ENCODE measurements at places on chromosomes 16 and 17. TPM values are rescaled to one million over a fixed set of nuclear protein-coding genes. Genes with fewer than 3 reads are reported as not detected.

DNA sequence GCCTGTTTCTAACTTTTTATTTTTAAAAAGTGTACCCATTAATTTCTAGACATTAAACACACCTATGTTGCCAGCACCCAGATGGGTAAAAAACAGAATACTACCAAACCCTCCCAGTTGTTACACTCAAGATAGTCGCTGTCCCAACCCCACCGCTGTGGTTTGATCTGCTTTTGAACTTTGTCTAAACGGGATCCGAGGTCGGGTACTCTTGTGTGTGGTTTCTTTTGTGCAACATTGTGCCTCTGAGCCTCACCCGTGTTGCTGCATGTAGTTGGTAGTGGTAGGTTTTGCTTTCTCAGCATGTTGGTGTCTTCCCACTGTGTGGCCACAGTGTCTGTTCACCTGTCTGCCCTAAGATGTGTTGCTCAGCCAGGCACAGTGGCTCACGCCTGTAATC lies 4.3 kb downstream of the KLHL36 start:
- H3K27me3 ChIP-seq, result no peaks in the 10 kb centered on the region
- no peak for DNase-seq
- peaks cover 13% of the 10 kb centered on the region for H3K4me1 ChIP-seq
- H3K27ac ChIP-seq, result no peak overlapping the region

- no peak overlapping the region for H3K27ac ChIP-seq
- H3K4me1 ChIP-seq, result no peaks in the 10 kb centered on the region
- no peak overlapping the region for H3K4me3 ChIP-seq
- no peaks in the 10 kb centered on the region for H3K27me3 ChIP-seq
- H3K36me3 ChIP-seq, result no peaks in the 10 kb centered on the region
Measured at GRCh38 chr16:9402293-9402860, 310.9 kb downstream of the HAPSTR1 start.

- H3K4me1 ChIP-seq, result peaks cover 59% of the 10 kb centered on the region
- no peak overlapping the region for H3K4me3 ChIP-seq
- H3K36me3 ChIP-seq, result peaks cover 16% of the 10 kb centered on the region
- H3K27ac ChIP-seq, result peak overlapping the region; percentile 21
- peak; percentile 80 for DNase-seq
- no peaks in the 10 kb centered on the region for H3K27me3 ChIP-seq
Measured at GRCh38 chr17:77437017-77437416, 296.2 kb downstream of the SEC14L1 start.

DNA sequence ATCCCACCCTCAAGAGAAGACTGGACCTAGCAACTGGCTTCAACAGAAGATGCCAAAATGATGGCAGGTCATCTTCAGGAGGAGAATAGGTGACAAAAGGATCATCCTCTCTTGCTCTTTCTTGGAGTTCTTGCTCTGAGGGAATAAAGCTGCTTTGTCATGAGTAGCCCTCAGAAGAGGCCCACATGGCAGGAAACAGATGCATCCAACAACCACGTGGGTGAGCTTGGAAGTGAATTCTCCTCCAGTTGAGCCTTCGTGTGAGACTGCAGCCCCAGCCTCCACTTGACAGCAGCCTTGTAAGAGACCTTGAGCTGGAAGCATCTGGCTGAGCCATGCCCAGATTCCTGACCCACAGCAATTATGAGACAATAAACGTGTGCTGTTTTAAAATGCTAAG lies 87.5 kb downstream of the DYNLRB2 start:
- H3K4me1 ChIP-seq, result no peaks in the 10 kb centered on the region
- no peaks in the 10 kb centered on the region for H3K36me3 ChIP-seq
- DNase-seq, result no peak
- H3K4me3 ChIP-seq, result no peak overlapping the region

GRCh38 chr16:89604764-89605163 lies 8.7 kb upstream of the DPEP1 start:
- H3K27ac ChIP-seq, result no peak overlapping the region
- DNase-seq, result no peak
- no peaks in the 10 kb centered on the region for H3K36me3 ChIP-seq
- peaks cover 4% of the 10 kb centered on the region for H3K27me3 ChIP-seq
- peaks cover 12% of the 10 kb centered on the region for H3K4me1 ChIP-seq

DNA sequence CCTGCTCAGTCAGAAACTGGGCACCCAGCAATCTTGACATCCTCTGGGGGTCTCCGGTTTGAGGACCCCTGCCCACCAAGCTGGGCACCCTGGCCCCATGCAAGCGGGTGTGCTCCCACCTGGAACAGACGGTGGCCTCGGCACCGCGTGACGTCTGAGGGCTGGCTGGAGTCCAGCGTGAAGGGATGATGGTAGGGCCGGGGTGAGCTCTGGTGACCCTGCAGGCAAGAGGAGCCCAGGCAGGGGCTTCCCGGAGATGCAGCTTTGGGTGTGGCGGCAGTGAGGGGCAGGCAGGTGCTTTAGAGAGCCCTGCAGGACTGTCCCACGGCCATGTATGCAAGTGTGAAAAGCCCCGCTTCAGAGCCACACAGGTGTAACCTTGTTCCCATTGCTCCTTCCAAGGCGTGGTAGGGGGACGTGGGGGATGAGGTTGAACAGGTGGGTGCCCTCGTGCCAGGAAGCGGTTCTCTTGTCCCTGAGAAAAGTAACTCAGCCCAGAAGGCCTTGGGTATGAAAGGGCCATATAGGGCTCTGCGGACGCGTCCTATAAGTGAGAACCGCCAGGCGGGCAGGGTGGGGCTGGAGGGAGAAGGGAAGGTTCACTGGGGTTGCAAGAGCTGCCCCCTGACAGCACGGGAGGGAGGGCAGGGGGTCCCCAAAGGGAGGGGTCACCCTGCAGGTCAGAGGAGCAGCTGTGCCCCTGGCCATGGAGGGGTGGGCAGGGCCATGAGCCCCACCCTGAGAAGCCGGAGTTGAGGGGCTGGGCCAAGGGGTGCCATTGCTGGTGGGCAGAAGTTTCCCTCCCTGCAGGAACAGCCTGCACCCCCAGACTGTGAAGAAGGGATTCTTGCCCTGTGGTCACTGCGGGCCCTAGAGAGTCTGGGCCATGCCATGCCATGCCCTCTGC lies 9.2 kb downstream of the RGS11 start:
- H3K27me3 ChIP-seq, result no peaks in the 10 kb centered on the region
- H3K4me3 ChIP-seq, result no peak overlapping the region

DNA sequence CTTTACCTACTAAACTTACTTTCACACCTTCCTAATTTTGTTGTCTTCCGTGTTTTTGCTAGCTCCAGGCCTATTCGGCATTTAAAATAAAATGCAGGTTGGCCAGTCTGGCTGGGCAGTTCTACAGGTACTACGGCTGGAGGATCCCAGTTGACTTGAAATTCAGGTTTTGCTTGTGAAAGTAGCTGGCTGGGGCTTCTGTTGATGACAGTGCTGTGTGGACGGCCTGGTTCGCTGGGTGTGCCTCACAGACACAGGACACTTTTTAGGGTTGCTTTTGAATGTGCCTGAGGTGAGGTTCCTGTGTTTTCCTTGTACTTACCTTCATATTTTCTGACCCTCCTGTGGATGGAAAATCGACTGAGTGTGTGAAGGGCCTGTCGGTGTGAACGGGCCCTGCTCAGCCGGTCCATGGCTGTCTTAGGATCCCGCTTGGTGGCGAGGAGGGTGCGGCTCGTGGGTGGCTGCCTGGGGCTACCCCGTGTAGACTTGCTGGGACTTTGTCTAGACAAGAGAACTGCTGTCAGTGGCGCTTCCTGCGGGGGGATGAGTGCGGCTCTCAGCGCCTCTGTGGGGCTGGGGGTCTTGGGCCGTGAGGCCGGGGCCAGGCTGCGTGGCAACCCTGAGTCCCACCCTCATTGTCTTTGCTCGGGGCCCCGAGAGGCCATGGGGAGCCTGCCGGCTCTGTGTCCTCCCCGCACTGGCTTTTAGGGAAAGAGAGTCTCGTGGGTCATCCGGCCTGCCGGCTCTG lies 18.7 kb upstream of the ZNF750 start:
- no peak overlapping the region for H3K27ac ChIP-seq
- no peak overlapping the region for H3K4me3 ChIP-seq

DNA sequence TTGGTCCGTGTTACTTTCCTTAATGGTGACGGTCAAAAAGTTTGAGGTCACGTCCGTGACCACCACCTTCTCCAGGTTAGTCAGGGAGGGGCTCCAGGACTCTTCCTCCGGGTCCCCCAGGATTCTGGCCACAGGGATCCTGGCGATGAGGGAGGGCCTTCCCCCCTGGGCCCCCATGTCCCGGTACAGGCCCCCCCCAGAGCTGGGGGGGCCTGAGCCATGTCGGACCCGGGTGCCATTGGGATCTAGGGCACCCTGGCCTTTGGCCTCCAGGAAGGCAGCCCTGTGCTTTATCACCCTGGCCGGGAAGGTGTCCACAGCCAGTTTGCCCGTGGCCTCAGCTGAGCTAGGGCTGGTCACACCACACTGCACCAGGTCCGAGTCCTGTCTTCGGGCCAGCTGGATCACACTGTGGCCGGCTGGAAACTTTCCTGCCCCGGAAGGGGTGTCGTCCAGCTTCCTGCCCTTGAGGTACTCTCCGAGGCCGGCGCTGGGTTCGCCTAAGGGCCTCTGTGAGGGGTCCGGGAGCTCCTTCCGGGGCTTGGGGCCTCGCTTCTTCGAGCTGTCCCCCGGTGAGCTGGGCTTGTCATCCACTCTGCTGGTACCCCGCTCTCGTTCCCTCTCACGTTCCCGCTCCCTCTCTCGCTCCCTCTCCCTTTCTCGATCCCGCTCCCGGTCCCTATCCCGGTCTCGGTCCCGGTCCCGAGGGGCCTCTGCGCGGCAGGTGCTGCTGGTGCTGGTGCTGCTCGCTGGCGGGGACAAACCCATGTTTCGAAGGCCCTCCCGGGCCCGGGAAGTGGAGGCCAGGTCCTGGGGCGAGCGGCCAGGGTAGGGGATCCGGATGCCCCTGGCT lies 2.0 kb downstream of the CBX8 start:
- H3K4me1 ChIP-seq, result peaks cover 17% of the 10 kb centered on the region
- H3K27me3 ChIP-seq, result peaks cover 42% of the 10 kb centered on the region
- no peak for DNase-seq
- peak overlapping the region; percentile 90 for H3K27ac ChIP-seq
- H3K36me3 ChIP-seq, result peaks cover 9% of the 10 kb centered on the region

DNA sequence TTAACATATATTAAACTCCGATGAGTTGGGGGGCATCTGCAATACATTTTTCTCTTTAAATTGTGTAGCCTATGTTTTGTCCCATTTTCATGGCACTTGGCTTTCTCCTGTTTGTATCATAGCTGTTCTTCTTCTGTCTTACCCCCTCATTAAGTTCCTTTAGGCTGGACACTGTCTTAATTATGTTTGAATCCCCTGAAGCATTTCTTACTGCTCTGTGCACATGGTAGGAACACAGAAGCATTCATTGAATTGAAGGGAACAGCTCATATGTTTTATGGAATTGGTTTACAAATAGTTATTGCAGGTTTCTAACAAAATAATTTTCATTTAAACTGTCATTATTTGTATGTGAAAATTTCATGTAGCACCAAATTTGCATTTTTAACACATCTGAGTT lies 176.8 kb downstream of the TANC2 start:
- no peaks in the 10 kb centered on the region for H3K36me3 ChIP-seq
- peaks cover 4% of the 10 kb centered on the region for H3K4me1 ChIP-seq
- no peaks in the 10 kb centered on the region for H3K27me3 ChIP-seq
- no peak overlapping the region for H3K4me3 ChIP-seq

- no peak overlapping the region for H3K27ac ChIP-seq
- no peak overlapping the region for H3K4me3 ChIP-seq
Measured at GRCh38 chr16:67674851-67675578, 8.4 kb downstream of the C16orf86 start.

- no peak overlapping the region for H3K27ac ChIP-seq
- DNase-seq, result no peak
- no peaks in the 10 kb centered on the region for H3K36me3 ChIP-seq
- no peaks in the 10 kb centered on the region for H3K4me1 ChIP-seq
Measured at GRCh38 chr16:54511222-54511731, 224.7 kb upstream of the IRX3 start.

- H3K27ac ChIP-seq, result no peak overlapping the region
- H3K27me3 ChIP-seq, result no peaks in the 10 kb centered on the region
- DNase-seq, result no peak
- no peak overlapping the region for H3K4me3 ChIP-seq
Measured at GRCh38 chr16:80203821-80204220, 337.0 kb upstream of the DYNLRB2 start.

The CCL4 gene
- total RNA-seq, result not detected

The HOXB3 gene
- 6.3 TPM for total RNA-seq

The SPOP gene
- total RNA-seq, result 56.9 TPM

The P2RX5 gene
- 1.7 TPM for total RNA-seq

The HIGD1B gene
- total RNA-seq, result not detected

The KRTAP2-3 gene
- 1.4 TPM for total RNA-seq

The ZSCAN10 gene
- total RNA-seq, result not detected

The SPATA20 gene
- total RNA-seq, result 17.0 TPM

The KRT17 gene
- 2.5 TPM for total RNA-seq

The RHBDL1 gene
- 0.72 TPM for total RNA-seq

All from IMR-90 (cell line).